ENCODE measurements at places on chromosomes 1 and 21. TPM values are rescaled to one million over a fixed set of nuclear protein-coding genes. Genes with fewer than 3 reads are reported as not detected.

CHIA gene
- total RNA-seq: not detected

CD1B gene
- not detected for total RNA-seq

PDPN gene
- 22.8 TPM for total RNA-seq

RHEX gene
- 10.9 TPM for total RNA-seq

KRTAP21-2 gene
- total RNA-seq: not detected

GRCh38 chr1:156547982-156548381, 24.4 kb downstream of the IQGAP3 start:
- DNase-seq: no peak

GRCh38 chr1:152646656-152647055, 16.5 kb upstream of the LCE2D start:
- no peak for DNase-seq

GRCh38 chr21:41643246-41643966, 123.4 kb downstream of the RIPK4 start:
- DNase-seq: no peak

- DNase-seq: no peak
These were observed 221.1 kb downstream of the LMO4 start for GRCh38 chr1:87549738-87550137.

GRCh38 chr1:94883691-94884090, 43.2 kb downstream of the CNN3 start:
- peak; percentile 67 for DNase-seq

- peak; percentile 48 for DNase-seq
These were observed 6.5 kb downstream of the KCNN3 start for GRCh38 chr1:154863315-154864174.

DNA sequence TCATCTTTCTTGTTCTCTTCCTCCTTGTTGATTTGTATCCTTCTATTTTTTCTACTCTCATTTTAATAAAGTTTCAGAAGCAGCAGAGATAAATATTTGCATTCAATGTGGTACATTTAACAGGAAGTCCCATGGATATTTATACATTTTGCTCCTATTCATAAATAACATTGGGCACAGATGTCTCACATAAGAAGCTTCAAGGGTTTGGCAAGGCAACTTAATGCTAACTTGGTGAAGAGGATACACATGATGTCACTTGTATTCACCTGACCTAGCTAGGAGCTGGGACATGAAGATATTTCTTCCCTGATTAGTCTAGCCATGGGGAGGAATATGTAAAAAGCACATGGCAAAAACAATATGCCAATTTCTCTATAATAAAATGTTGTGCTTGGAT, 65.1 kb upstream of the DUSP10 start:
- no peak for DNase-seq

GRCh38 chr1:172146141-172146850, 274.2 kb upstream of the C1orf105 start:
- no peak for DNase-seq

- no peak for DNase-seq
These were observed 25.6 kb downstream of the HHIPL2 start for GRCh38 chr1:222522105-222522915.

DNA sequence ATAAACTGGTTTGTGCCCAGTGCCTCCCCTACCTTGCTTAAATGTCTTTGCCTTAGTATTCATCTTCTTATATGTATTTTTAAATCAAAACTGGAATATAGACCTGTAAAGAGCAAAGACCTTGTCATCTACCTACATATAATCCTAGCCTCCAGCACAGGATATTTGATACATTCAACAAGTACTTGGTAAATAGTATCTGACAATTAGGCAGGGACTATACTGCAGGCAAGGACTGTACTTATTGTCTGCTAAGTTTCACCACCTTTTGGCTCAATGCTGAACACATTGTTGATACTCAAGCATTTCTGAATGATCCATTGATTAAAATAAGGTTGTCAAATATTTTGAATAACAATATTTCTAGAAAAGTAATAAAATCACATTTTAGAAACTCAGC, 96.4 kb downstream of the PKN2 start:
- no peak for DNase-seq

GRCh38 chr1:218886101-218886871, 287.4 kb upstream of the LYPLAL1 start:
- peak; percentile 58 for DNase-seq
